ENCODE measurements at places on chromosomes 4 and X.

- no peak for DNase-seq
Observed at GRCh38 chr4:134465417-134465816, 263.8 kb upstream of the PABPC4L start.

GRCh38 chr4:16555156-16555555, 328.9 kb upstream of the TAPT1 start:
- no peak for DNase-seq

- DNase-seq = no peak
Observed at GRCh38 chr4:2257361-2258081, 4.4 kb downstream of the MXD4 start.

DNA sequence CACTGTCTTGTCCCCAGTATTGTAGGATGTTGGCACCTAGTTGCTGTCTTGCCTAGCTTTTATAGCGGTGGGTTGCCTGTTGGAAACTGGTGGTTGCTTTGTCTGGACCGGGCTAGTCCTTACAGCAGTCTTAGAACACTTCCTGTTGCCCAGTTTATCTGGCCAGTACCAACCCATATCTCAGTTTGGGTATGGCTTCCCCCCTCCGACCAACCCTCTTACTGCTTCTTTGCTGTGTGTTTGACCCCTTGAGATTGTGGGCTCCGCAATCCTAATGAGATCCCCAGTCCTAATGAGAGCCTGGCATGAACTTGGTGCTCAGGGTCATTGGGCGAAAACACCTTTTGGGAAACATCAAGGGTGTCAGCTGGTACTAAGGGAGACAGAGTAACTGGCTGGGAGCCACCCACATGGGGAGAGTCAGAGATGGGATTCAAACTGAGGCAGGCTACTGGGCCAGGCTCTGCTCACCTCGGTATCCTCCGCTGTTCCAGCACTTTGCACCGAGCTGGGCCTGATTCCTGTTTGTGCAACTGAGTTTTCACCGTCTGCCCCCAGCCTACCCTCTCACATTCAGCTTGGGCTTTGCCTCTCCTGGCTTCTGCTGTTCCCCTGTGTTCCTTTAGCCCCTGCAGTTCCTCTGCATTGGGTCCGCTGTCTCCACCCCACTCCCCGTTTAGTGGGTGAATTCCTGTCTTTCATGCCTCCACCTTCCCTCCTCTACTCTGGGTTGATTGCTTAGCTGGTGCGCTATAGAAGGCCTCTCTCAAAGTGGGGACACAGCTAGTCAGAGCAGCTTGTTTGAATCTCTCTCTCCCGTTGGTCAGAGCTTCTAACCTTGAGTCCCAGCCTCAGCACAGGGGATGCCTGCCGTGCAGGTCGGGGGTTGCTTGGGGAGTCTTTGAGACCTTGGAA, 1.6 kb downstream of the TBC1D14 start:
- no peak for DNase-seq

DNA sequence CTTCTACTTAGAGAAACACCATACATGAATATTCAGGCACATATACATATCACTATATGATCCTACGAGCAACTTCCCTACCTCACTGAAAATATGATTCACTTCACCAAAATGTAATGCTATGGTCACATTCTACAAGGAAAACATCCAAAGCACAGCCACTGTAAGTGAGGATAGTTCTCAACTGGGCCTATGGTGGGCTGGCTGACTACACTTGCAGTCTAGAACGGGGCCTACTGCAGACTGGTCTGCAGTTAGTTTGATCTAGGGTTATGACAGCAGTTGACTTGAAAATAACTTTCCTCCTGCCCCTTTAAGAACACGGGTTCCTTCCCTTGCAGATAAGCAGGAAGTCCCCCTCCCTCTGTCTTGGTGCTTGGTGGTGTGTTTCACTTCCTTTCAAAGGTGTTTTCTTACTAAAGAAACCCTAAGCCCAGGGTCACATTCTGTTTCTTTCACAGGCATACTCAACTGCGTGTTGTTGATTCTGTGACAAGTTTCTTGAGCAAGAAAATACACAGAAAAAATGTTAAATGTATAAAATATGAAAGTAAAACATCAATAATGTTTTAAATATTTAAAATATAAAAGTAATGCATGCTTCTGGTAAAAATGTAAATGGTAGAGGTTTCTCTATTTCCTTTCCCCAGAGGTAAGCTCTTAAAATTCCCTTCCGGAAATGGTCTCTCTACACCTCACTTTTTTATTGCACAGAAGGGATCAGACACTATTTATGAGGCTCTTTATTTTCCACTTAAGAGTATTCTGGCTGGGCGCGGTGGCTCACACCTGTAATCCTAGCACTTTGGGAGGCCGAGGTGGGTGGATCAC, 18.0 kb upstream of the TMSB4X start:
- peak; percentile 26 for DNase-seq

DNA sequence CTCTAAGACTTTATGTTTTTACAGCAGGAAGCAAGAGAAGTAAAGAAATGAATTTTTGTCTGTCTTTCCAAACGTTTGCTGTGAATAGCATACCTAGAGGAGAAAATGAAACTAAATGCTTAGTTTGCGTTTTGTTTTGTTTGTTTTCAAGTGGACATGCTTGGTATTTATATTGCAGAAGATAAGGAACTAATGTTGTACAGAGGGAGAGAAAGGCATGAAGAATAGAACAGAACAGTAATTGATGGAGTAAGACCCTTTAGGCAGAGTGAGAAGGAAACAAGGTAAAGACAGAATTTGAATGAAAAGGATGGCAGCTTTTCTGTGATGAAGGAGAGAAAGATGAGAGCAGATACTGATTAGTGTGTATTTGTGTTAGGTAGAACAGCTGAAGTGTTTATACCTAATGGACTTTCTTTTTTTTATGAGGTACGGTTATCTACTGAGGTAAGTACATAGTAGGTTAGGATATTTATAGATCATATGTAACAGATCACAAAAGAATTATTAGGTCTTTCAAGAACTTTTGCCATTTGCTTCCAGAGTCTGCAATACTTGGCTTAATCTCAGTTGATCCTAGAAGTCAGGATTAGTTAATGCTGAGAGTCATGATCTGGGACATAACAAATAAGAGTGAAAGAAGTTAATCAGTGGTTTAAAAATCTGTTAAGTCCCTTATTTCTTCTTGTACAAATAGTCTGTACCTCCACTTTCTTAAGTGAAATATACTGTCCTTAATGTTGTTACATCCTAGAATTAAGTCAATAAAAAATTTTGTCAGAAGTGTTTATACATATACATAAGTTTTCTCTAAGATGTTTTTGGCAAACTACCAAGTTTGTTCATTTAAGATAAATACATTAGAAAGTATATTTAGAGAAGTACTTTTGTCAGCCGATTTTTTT, 36.8 kb downstream of the FABP2 start:
- DNase-seq = no peak

DNA sequence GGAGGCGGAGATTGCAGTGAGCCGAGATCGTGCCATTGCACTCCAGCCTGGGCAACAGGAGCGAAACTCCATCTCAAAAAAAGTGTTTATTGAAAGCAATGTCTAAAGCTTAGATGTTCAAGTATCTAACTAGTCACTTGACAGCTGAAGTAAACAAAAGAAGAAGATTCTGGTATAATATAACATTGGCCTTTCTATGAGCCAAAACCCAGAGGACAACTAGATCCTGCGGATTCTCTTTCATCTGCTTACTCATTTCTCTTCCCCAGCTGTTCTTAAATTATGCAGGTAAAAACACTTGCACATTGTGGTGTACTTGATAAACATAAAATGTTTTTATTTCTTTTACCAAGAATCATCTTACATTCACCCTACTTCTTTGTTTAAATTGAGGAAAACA, 24.1 kb upstream of the AREG start:
- DNase-seq = no peak

DNA sequence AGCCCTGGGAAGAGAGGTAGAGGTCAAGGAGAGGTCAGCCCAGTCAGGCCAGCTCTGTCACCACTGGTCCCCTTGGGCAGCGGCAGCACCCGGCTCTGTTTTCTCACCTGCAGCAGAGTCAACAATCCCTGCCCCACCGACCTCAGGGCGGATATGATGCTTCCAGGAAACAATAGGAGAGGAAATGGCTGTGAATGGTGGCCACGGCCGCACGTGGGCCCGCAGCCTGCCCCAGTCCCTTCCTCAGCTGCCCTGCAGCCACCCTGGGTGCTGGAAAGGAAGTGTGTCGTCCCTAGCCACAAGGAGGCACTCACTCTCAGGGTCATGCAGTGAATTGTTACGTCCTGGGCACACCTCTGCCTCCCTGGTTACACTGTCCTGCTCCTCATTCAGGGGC, 92.5 kb upstream of the ENPP6 start:
- DNase-seq = no peak

- no peak for DNase-seq
Observed at GRCh38 chr4:84958434-84958833, 8.1 kb downstream of the WDFY3 start.

DNA sequence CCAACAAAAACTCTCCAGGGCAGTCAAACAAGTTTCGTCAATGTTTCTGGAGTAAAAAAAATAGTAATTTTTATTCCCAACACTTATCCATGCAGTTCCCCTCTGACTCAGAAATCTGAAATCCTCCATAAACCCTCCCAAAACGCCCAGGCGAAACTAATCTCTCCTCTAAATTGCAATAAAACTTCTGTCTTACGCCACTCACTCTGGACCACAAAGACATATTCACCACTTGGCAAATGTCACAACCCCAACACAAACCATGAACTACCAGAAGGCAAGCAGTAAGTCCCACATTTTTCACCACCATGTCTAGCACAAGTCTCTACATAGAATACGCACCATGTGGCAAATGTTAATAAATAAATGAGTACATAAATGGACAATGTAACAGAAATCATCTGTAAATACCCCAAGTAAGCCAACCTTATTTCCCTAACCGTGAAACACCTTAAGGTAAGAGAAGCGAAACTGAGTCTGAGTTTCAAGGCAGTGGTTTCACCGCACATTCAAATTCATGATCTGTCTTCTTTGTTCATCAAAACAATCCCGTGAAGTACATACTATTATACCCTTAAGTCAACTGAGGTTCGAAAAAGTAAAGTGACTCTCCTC, 1.6 kb downstream of the PAPSS1 start:
- DNase-seq = no peak

DNA sequence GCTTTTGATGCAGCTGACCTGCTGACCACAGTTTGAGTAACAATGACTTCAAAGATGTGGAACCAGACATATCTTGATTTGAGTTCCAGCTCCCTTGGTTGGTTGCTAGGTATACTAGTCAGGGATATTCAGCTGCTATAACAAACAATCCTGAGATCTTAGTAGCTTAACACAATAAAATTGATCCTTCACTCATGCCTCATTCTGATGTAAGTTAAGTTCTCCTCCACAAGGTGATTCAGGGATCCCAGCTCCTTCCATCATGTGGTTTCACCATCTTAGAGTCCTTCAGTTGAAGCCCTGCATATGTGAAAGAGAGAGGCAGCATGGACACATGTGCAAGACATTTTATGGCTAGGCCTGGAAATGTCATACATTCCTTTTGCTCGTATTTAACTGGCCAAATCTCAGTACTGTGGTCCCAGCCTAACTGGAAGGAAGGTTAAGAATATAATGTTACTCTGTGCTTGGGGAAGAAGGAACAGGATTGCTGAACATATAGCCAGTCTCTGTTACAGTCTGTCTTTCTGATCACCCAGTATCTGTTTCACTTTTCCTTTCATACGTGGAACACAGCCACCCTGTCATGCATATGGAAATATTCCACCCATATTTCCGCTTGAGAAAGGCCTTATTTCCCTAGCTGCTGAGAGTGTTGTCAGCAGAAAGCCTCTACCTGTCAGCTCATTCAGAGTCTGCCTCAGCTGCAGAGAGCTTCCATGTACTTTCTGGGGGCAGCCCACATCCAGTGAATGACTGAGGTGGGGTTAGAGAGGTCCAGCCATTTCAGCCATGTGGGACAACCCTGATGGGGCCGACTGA, 7.1 kb downstream of the SMIM9 start:
- no peak for DNase-seq
